AG08395 (cell line): ENCODE measurements at places on chromosomes 6 and 20.

- no peak for DNase-seq
Measured at GRCh38 chr6:149212892-149213801, 104.4 kb upstream of the TAB2 start.

DNA sequence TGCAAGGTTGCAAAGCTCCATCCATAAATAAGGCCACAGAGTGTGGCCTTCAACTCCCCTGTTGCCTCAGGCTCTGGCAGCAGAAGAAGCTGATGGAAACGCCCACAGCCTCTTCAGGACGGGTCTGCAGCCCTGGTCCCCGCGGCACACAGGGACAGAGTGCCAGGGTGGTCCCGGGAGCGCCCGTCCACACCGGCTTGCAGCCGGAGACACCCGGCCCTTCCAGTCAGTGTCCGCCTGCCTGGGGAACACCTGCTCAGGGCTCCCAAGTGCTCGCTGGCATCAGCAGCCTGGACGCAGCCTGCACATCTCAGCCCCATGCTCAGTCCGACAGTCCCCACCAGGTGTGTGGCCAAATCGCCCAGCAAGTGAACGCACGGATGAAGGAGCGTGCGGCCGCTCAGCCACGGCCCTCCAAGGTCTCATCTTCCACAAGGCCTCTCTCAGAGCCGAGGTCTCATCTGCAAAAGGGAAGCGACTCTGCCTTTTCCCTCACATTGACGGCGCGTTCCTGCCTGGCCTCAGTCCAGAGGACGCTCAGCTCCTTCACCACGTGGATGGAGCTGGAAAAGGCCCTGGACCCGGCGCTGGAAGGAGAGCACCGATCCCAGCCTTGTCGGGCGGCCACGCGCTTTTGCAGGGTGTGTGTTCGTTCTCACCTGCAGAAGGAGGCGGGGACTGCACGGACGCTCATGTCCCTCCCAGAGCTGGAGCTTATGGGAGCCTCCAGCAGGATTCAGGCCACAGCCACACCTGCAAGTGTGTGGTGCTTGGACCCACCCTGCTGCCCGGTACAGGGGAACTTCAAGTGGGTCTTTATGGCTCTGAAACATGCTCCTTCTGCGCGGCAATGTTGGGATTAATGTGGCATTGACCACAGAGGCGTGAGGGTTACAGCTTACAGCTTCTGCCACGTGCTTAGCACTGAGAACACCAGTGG is 180.4 kb downstream of the DLL1 start:
- DNase-seq = no peak

GRCh38 chr6:48474136-48474535 is 363.1 kb upstream of the PTCHD4 start:
- no peak for DNase-seq

- DNase-seq = no peak
Measured at GRCh38 chr6:42124223-42124836, 18.1 kb downstream of the C6orf132 start.

GRCh38 chr6:145112711-145113148 is 622.6 kb downstream of the EPM2A start:
- DNase-seq = no peak

GRCh38 chr6:117276778-117277316 is 11.5 kb downstream of the VGLL2 start:
- no peak for DNase-seq

DNA sequence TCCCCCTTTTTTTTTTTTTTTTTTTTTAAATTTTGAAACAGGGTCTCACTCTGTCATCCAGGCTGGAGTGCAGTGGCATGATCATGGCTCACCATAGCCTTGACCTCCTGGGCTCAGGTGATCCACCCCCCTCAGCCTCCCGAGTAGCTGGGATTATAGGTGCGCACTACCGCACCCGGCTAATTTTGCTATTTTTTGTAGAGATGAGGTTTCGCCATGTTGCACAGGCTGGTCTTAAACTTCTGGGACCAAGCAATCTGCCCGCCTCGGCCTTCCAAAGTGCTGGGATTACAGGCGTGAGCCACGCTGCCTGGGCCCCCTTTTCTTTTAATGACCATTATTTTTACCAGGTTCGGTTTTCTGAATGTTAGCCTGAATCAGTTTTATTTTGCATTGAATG is 5.0 kb upstream of the FAM209A start:
- no peak for DNase-seq

GRCh38 chr6:34181908-34182307 is 36.0 kb upstream of the GRM4 start:
- no peak for DNase-seq

- DNase-seq = peak; percentile 6
Measured at GRCh38 chr6:31308050-31308844, 36.4 kb upstream of the HLA-C start.

GRCh38 chr6:116969211-116969863 is 92.3 kb downstream of the RFX6 start:
- DNase-seq = peak; percentile 65

- DNase-seq = peak; percentile 68
Measured at GRCh38 chr6:33700391-33701050, 11.0 kb downstream of the UQCC2 start.

DNA sequence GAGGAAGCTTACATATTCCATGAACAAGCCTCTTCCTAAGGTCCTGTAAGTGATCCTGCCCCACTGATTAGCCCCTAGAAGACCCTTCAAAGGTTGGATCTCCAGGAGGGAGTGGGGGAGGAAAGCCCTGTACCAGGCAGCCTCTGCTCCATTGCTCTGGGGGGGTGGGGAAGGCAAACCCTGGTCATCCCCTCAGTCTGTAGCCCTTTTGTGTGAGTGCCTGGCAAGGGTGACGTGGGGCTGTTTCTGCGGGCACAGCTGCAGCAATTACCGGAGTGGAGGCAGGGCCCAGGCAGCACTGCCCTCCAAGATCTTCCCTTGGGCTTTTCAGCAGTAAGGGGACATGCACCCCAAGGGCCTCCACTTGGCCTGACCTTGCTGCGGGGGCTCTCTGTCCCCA is at the start of gene MOG:
MOG (plus strand) TSS at position 295 of the 400 bp plus-strand sequence. CDS start 118 bp downstream, outside the sequence.
- no peak for DNase-seq

- no peak for DNase-seq
Measured at GRCh38 chr6:37173493-37174195, 3.7 kb downstream of the PIM1 start.

GRCh38 chr6:126112171-126112632 is 125.9 kb downstream of the TRMT11 start:
- no peak for DNase-seq

GRCh38 chr6:19303383-19303782 is 533.8 kb upstream of the ID4 start:
- DNase-seq = no peak

- DNase-seq = no peak
Measured at GRCh38 chr6:31478186-31478950, 19.6 kb upstream of the MICB start.

GRCh38 chr20:57493091-57493615 is 31.8 kb downstream of the CTCFL start:
- DNase-seq = no peak

- peak; percentile 2 for DNase-seq
Measured at GRCh38 chr6:147279427-147279826, 75.2 kb downstream of the STXBP5 start.

DNA sequence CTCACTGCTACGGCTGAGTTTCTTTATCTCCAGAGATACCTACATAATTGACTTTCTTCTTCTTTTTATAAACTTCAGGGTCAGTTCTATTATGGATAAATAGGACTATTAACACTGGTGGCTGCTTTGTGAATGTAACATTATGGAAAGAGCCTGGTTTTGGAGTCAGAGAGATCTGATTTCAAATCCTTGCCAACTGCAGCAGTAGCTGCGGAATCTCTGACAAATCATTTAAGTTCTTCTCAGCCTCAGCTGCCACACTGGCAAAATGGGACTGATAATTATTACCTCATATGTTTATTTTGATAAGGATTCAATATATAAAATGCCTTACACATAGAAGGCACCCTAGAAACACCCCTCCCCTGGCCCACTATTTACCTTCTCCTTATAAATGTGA is 160.5 kb downstream of the BACH2 start:
- no peak for DNase-seq

DNA sequence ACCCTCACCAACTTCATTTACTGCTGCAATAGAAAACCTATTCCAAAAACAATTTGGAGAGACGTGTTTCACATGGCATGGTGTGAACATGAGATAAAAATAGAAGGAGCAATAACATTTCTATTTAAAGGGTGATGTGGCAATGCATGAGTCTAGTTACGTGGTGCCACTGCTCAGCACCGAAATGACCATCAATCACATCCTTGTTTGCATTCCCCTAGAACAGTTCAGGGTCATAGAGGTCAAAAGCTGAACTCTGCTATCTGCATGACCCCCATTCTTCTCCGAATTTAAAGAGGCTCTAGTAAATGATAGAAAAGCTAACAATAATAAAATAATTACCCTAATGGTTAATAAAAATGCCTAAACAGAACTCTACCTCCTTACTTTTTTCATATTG is 29.5 kb downstream of the ROS1 start:
- no peak for DNase-seq

GRCh38 chr6:151675746-151676459 is 131.6 kb upstream of the ESR1 start:
- DNase-seq = no peak

GRCh38 chr20:50292591-50293283 is 102.1 kb downstream of the CEBPB start:
- DNase-seq = peak; percentile 93

GRCh38 chr6:24630856-24631505 is 15.0 kb downstream of the KIAA0319 start:
- no peak for DNase-seq

GRCh38 chr6:168941036-168941435 is 312.6 kb downstream of the THBS2 start:
- DNase-seq = no peak

- DNase-seq = no peak
Measured at GRCh38 chr6:119501798-119502483, 152.4 kb upstream of the MAN1A1 start.

DNA sequence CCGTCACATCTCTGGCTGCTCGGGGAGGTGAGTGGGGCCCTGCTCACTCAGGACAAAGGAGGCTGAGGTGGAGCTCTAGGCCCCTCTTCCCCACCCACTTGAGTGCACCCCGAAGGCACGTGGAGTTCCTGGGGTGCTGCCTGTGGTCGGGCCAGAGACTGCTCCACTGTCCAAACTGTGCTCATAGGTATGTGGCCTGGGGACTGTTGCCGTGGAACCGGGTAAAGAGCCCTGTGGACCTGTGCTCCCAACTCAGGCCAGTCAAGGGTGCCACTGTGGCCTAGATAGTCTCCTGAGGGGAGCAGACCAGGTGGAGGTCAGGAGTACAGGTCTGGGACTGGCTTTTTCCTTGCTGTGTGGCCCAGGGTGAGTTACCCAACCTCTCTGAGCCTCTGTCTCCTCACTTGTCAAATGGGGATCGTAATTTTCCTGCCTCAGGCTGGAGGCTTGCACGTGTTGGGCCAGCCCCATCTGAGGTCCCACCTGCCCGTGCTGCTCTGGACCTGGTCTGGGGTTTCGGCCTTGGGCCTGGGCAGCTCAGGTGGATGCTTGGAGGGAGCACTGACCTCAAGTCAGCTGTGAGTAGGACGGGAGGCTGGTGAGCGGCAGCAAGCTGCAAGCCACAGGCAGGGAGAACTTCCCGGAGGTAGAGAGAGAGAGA is 12.4 kb upstream of the NPBWR2 start:
- DNase-seq = no peak

GRCh38 chr6:116840091-116840490 is 11.2 kb upstream of the GPRC6A start:
- DNase-seq = no peak

GRCh38 chr20:34927736-34928135 is 27.9 kb downstream of the GSS start:
- peak; percentile 19 for DNase-seq

DNA sequence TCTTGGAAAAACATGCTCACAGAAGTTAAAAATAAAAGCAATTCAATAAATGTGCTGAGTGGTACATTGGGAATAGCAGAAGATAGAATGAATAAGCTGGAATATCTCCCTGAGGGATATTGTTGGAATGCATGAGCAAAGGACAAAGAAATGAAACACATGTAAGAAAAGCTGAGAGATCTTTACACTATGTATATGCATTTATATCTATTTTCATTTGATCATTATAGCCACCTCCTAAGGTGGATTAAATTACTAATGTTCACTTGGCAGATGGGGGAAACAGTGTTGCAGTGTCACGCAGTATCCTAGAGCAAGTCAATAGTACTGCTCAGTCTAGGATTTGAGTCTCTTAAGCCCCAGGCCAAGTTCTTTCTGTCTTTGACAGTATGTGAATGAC is 542.0 kb upstream of the MARCKS start:
- no peak for DNase-seq

- no peak for DNase-seq
Measured at GRCh38 chr20:1929460-1929859, 34.3 kb downstream of the SIRPA start.
